ENCODE measurements at places on chromosomes 4 and X.

DNA sequence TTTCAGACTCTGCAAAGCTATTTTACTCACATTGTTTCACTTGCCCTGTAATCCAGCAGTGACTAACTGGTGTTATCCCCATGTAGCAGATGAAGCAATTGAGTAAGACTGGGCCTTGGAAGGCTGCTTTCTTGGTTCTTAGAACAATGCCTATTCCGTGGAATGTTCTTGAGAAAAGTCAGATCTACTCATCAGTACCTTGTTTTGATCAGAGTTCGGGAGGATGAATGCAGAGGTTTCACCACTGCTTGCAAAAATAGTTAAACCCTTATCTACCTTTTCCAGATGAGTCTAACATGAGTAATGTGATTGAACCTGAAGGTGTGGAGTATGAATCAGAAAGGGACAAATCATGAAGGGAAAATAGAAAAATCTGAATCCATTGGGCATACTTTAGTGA lies 1.8 kb downstream of the MAOB start:
- no peak for DNase-seq

GRCh38 chr4:116849620-116850019 lies 235.8 kb downstream of the TRAM1L1 start:
- DNase-seq, result no peak

- DNase-seq, result no peak
Measured at GRCh38 chrX:9612146-9612505, 147.3 kb downstream of the TBL1X start.

GRCh38 chr4:128039568-128039967 lies 21.5 kb upstream of the LARP1B start:
- no peak for DNase-seq

DNA sequence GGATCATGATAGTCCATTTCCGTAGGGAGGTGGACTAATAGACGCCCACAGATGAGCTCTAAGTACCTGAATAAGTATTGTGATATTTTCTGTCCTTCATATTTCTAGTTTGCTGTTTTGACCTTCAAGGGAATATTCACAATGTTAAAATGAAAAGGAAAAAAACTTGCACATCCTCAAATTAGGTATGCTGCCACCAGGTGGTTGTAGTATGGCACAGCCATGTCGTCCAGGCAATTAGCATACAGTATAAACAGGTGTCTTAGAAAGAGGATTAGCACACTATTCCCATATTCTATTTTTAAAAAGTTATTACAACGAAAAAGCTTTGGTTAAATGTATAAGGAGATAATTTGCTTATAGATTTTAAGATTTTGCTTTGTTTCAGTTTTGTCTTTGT lies 802.0 kb downstream of the RPA4 start:
- no peak for DNase-seq

DNA sequence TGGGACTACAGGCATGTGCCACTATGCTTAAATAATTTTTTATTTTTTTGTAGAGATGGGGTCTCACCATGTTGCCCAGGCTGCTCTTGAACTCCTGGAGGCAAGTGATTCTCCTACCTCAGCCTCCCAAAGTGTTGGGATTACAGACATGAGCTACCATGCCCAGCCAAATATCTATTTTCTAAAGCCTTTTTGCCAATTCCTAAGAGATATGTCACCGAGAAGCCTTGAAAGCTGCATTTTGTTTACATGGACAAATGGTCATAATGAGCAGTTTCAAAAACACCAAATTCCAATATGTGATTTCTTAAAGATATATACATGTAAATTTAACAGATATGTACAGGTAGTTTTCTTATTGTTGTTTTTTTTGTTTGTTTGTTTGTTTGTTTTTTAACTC lies 33.0 kb upstream of the PGRMC2 start:
- no peak for DNase-seq

DNA sequence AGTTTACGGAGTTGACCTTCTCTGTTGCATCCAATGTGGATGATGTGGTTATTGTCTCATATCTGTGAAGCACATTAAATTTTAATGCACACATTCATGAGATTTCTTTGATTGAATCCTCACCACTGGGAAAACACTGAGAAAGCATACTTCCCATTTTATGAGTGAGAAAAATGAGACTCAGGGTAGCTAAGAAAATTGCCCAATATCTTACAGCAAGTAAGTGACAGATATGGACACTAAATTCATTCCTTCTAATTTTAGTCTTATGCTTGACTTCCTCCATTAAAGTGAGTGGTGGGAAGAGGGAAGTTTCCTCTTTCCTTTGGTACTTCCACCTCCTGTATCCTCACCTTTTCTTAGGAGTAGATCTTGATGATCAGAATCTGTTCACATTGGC lies 504.8 kb upstream of the BOD1L1 start:
- DNase-seq, result no peak

DNA sequence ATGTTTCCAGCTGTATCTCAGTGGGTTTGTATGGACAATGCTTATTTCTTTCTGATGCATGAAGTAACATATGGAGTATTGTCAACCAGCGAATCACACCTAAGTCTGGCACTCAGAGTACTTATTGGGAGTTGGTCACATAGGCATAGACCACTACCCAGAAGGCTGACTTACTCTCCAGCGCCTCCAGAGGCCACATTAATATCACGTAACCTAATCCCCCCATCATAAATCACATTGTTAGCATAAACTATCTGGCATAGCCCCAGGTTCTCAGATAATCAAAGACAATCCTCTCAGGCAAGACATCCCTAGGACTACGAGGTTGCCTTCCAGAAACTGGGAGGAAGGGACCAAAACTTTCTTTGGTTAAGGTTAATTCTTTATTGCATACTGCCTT lies 560.5 kb upstream of the PABPC4L start:
- no peak for DNase-seq

GRCh38 chr4:37981425-37981824 lies 21.2 kb downstream of the PTTG2 start:
- no peak for DNase-seq

DNA sequence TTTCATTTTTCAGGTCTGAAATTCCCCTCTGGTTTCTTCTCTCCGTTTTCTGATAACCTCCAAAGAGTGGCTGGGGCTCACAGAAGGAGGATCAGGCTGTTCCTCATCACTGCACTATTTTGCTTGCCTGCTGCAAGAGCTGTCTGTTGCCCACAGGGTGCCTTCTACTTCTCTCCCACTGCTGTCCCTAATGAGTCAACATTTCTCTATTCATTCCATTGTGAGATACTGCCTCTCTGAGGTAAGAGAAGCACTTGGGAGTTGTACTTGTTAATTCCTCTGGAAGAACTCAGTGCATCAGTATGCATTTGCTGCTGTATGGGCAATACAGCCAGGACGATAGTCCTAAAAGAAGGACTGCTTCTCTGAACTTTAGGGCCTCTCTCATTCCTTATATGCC lies 34.8 kb downstream of the CT47B1 start:
- no peak for DNase-seq

DNA sequence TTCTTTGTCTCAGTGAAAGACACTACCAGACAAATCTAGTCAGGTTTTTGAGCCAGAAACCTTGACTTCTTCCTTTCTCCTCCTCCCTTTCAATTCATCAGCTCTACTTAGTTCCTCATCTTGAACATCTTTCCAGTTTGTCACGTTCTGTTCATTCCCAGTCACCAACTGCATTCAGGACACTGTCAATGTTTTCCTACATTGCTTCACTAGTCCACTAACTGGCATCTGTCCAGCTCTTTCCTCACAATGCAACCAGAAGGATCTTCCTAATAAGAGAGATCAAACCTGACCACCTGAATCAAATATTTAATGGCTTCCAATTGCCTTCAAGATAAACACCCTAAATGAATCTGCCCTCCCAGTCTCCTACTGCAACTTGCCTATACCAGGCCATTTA lies 52.5 kb downstream of the SYNPO2 start:
- no peak for DNase-seq

DNA sequence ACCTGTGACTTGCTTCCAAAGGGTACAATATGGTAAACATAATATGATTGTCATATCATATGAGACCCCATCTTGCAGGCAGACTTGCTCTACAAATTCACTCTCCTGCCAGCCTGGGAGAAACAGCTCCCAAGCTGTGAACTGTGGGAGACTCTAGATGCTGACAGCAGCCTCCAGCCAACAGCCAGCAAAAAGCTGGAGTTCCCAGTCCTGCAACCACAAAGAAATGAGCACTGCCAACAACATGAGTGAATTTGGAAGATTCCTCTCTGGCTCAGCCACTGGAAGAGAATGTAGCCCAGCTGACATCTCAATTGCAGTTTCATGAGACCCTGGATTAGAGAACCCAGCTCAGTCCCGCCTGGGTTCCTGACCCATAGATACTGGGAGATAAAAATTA lies 145.4 kb downstream of the QDPR start:
- no peak for DNase-seq

GRCh38 chr4:77349796-77350195 lies 192.8 kb downstream of the CCNG2 start:
- no peak for DNase-seq

- DNase-seq, result no peak
Measured at GRCh38 chr4:111963158-111963700, 182.0 kb upstream of the FAM241A start.

DNA sequence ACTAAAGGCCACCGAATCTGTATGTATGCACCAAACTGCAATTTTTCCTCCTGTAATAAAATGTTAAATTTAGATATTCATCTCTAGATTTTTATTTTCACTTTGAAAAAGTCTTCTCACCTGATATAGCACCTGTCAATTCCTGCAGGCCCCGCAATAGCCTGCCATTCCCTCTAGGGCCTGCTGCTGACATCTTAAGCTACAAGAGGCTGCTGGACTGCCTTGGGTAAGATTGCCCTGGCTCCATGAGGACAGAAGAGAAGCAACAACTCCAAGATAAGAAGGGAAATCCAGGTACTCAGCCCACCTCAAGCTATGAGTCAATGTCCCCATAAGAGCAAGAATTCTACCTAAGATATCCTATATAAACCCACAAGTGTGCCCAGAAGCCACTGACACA lies 230.2 kb upstream of the AGTR2 start:
- DNase-seq, result no peak

DNA sequence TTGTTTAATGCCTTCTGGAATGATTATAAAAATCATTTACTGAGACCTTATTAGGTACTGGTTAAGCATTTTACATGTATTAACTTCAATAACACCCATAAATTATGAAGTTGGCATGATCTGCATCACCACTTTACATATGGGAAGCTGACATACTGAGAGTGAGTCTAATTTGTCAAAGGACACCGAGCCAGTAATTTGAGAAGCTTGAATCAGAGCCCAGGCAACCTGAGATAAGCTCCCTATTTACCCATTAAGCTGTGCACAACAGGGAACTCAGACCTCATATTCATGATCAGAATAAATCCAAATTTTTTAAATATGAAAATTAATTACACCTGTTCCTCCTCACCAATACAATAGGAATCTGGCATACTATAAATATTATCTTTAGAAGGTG lies 247.9 kb upstream of the EPHA5 start:
- DNase-seq, result no peak

DNA sequence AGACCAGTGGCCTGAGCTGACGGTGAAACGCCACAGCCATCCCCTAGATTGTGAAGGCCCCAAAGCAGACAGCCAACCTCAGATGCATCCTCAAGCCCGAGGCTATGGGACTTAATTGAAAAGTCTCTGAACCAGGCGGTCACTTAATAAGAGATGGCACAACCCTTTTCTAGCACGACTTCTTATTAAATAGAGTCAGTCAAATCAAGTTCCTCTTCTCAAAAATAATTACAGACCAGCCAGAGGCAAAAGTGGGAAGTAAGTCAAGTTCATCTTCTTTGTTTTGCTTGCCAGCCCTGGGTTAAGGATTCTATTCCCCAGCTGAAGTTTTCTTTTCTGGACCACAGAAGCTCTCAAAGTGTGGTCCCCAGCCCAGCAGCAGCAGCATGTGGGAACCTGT lies 9.7 kb upstream of the SH3KBP1 start:
- DNase-seq, result no peak

GRCh38 chrX:22950269-22951266 lies 49.2 kb upstream of the DDX53 start:
- no peak for DNase-seq
